ENCODE measurements at places on chromosomes 3 and 15.

GRCh38 chr15:83462953-83463433 is 15.9 kb downstream of the SH3GL3 start:
- DNase-seq = no peak

GRCh38 chr3:100063929-100064461 is 50.3 kb downstream of the FILIP1L start:
- no peak for DNase-seq

DNA sequence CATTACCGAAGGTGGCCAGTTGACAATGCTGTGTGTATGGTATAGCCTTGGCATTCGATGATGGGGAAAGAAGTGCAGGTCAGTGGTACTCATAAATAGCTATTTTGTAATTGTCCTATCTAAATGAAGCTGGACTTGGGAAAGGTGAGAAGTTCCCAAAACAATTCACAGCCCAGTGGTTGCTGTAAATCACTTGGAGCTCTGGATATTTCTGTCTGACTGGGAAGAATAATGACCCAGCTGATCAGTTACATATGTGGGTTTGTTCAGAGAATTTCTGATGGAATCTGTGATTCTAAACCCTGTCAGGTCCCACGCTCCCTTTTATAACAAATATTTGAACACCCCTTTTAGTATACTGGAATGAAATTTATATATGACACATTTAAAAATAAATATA is 133.9 kb upstream of the PFN2 start:
- DNase-seq = no peak

- DNase-seq = no peak
Measured at GRCh38 chr3:126340943-126341754, 16.1 kb downstream of the KLF15 start.

- peak; percentile 22 for DNase-seq
Measured at GRCh38 chr3:147427746-147428145, 18.6 kb downstream of the ZIC1 start.

- DNase-seq = no peak
Measured at GRCh38 chr15:70271422-70272088, 173.8 kb upstream of the TLE3 start.

GRCh38 chr15:70159001-70159712 is 61.4 kb upstream of the TLE3 start:
- DNase-seq = no peak

DNA sequence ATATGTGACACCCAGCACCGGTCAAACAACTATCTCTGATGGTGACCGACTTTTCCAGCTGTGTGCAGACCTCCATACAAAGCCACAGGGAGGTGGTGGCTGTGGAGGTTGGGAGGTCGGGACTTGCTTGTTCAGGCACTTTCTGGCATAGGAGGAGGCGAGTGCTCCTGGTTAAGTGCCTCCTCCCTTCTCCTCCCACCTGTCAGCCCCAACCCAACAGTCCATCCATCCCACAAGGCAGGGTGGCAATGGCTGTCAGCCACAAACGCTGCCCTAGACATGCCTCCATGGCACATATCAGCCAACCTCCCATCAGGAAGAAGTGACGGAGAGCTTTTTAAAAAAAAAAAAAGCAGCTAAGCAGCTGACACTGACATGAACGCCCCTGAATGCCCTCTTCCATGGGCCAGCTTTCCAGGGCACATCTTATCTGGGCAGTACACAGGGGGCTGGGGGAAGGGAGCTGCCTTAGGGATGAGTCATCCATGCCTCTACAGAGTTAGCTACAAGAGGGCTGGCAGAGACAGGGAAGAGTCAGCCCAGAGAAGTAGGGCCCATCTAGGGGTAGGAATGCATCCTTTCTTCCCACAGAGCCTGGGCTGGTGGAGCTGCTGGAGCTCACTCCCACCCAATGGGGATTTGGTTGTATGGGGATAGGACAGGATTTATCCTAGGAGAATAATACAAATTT is 41.2 kb downstream of the CCDC12 start:
- peak; percentile 36 for DNase-seq

GRCh38 chr3:54951405-54951804 is 23.5 kb upstream of the LRTM1 start:
- peak; percentile 40 for DNase-seq

DNA sequence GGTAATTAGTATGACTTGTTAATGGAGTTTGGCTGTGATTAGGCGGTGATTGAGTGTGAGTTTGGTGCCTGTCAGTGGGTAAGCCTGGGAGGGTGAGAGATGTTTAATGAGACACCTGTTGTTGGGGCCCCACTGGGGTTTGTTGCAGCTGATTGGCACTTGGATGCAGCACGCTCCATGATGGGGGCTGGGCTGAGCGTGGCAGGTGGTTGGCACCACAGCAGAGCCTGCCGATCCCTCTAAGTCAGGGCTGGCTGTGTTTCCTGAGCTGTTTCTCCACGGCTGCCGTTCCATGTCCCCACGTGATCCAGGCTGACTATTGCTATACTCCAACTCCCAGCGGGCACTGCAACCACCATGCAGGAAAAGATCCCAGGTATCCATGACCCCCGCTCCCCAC is 93.5 kb upstream of the ARRDC4 start:
- DNase-seq = no peak

GRCh38 chr3:94362393-94362792 is 299.5 kb downstream of the NSUN3 start:
- no peak for DNase-seq

GRCh38 chr15:67918205-67918861 is 78.5 kb upstream of the RNU6-1 start:
- DNase-seq = no peak

All from retina (tissue), 1 donor.